Natural killer cell treated with Interleukin-12 subunit alpha and Interleukin-12 subunit beta and Interleukin-15 and Interleukin-18, amount 100 ng/mL, for 72 hours (primary cell): ENCODE measurements at places on chromosomes 6 and 20.

DNA sequence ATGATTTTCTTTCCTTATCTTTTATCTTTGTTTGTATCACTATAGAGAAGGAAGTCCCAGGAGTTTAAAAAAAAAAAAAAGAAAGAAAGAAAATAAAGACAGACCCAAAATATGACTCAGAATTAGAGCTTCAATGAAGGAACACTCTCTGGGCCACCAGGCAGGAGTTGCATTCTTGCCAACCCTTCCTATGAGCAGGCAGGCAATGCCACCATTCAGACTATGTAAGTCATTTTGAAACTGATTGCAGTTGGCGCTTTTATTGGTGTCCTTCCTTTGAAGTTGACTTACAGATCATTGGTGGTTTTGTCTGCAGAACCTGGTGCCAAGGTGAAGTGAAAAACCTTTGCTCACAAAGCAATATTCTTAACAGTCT is 50.3 kb downstream of the MYB start:
- DNase-seq = no peak
- peak overlapping the region; percentile 65 for H3K27ac ChIP-seq
- no peaks in the 10 kb centered on the region for H3K27me3 ChIP-seq
- H3K36me3 ChIP-seq = peaks cover 4% of the 10 kb centered on the region
- peaks cover 16% of the 10 kb centered on the region for H3K4me1 ChIP-seq
- H3K4me3 ChIP-seq = peak overlapping the region; percentile 28

GRCh38 chr6:24584382-24584720 is 61.6 kb downstream of the KIAA0319 start:
- DNase-seq = no peak
- no peak overlapping the region for H3K27ac ChIP-seq
- H3K4me1 ChIP-seq = no peaks in the 10 kb centered on the region
- H3K27me3 ChIP-seq = peaks cover 15% of the 10 kb centered on the region
- H3K4me3 ChIP-seq = no peak overlapping the region

- no peaks in the 10 kb centered on the region for H3K36me3 ChIP-seq
- DNase-seq = no peak
- H3K27me3 ChIP-seq = no peaks in the 10 kb centered on the region
Measured at GRCh38 chr20:3751675-3752385, 15.7 kb downstream of the ADISSP start.

GRCh38 chr6:80328652-80329051 is 222.2 kb downstream of the BCKDHB start:
- H3K4me3 ChIP-seq = no peak overlapping the region
- no peaks in the 10 kb centered on the region for H3K27me3 ChIP-seq

DNA sequence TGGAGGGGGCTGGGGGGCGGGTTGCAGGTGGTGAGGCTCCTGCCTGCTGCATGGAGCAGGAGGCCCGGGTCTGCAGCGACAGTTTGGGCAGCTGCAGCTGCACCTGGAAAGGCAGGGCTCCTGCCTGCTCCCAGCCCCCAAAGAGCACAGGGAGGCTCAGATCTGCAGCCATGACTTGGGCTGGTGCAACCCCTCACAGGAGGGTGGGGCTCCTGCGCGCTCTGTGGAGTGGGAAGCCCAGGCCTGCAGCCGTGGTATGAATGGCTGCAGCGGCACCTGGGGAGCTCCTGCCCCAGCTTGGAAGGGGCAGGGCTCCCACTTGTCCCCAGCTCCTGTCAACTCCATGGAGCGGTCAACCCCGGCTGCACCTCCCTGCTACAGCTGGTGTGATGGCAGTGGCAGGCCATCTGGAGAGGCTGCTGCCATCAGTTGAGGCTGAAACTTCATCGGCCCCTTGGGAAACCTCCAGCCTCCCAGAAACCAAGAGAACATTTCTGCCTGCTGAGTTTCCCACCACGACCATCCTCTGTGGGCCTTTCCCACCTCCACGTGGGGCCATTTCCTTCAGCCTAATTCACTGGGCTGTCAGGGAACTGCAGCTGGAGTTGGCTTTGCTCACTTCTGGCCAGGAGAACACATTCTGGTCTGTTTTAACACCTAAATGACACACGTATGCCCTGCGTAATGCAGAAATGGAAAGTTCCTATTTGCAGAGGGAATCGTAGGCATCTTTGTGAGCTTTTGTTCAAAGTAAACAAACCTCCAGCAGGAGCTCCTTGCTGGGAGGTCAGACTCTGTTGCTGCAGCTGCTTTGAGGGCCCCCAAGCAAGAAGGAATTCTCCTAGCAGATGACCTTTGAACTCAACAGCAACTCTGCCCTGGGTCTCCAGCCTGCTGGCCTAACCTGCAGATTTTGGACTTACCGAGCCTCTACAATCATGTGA is 429.0 kb downstream of the PREX1 start:
- no peak overlapping the region for H3K27ac ChIP-seq
- no peaks in the 10 kb centered on the region for H3K4me1 ChIP-seq
- DNase-seq = no peak
- no peaks in the 10 kb centered on the region for H3K36me3 ChIP-seq
- no peak overlapping the region for H3K4me3 ChIP-seq

GRCh38 chr6:7819431-7820015 is 91.1 kb downstream of the TXNDC5 start:
- H3K4me3 ChIP-seq = no peak overlapping the region
- H3K4me1 ChIP-seq = no peaks in the 10 kb centered on the region
- no peaks in the 10 kb centered on the region for H3K36me3 ChIP-seq
- H3K27me3 ChIP-seq = peaks cover 34% of the 10 kb centered on the region

- H3K4me3 ChIP-seq = no peak overlapping the region
- H3K4me1 ChIP-seq = no peaks in the 10 kb centered on the region
- no peak overlapping the region for H3K27ac ChIP-seq
- no peak for DNase-seq
Measured at GRCh38 chr6:164308339-164308738, 893.8 kb downstream of the QKI start.

DNA sequence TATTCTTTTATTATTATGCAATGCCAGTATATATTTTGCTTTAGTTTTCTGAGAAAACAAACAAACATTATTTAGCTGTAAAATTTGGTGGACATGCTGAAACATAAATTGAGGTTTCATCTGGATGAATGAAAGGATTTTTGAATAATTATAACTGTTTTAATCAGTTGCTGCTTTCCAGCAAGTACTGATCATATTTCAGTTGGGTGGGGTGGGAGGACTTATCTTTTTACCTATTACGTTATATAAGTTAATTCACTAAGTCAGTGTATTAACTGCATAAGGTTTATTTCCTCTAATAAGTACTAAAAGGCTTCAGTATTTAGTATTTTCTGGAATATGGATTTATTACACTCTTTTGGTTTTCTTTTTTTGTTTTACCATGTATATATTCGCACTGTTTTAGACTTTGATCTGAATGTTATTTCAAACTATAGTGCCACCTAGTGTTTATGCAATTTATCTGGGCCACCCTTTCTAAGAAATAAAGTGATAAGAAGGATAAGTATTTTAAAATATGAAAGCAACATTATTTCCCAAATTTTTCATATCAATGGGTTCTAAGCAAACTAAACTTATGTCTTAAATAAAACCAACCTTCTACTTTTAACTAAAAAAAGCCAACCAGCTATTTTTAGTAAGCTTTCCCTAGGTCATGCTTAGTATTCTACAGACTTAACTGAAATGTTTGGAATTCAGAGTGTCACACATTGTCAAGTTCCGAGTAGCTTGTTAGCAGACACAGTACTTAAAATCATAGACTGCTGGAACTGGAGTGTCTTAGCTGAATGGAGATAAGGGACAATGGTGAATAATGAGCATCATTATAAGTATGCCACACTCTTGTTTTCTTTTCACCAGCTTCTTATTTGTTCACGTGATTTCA is 105.4 kb upstream of the MCHR2 start:
- no peaks in the 10 kb centered on the region for H3K36me3 ChIP-seq
- H3K27me3 ChIP-seq = peaks cover 2% of the 10 kb centered on the region
- no peaks in the 10 kb centered on the region for H3K4me1 ChIP-seq
- H3K4me3 ChIP-seq = no peak overlapping the region

- H3K27me3 ChIP-seq = no peaks in the 10 kb centered on the region
- no peaks in the 10 kb centered on the region for H3K36me3 ChIP-seq
Measured at GRCh38 chr6:139448051-139448649, 73.7 kb upstream of the CITED2 start.

GRCh38 chr6:117592983-117593759 is 9.1 kb downstream of the GOPC start:
- DNase-seq = no peak
- H3K4me3 ChIP-seq = no peak overlapping the region
- no peaks in the 10 kb centered on the region for H3K27me3 ChIP-seq
- no peak overlapping the region for H3K27ac ChIP-seq

DNA sequence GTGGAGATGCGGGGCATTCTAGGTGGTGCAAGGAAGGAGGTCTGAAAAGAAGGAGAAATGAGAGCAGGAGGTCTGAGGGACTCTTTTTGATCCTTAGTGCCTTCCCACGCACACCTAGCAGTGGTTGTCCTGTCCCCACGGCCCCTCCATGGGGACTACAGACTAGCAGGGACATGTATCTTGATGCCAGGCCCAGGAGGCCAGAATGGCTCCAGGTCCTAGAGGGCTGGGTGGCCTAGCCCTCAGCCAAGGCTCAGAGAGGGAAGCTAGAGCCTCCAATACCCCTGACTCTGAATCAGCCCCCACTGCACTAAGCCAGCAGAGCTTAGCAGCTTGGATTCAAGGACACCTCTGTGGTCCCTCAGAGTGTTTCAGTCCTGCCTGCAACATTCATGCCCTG is 16.7 kb upstream of the BLCAP start:
- H3K4me1 ChIP-seq = no peaks in the 10 kb centered on the region
- H3K27me3 ChIP-seq = peaks cover 16% of the 10 kb centered on the region
- no peak overlapping the region for H3K4me3 ChIP-seq
- H3K27ac ChIP-seq = no peak overlapping the region
- DNase-seq = no peak
- H3K36me3 ChIP-seq = no peaks in the 10 kb centered on the region

DNA sequence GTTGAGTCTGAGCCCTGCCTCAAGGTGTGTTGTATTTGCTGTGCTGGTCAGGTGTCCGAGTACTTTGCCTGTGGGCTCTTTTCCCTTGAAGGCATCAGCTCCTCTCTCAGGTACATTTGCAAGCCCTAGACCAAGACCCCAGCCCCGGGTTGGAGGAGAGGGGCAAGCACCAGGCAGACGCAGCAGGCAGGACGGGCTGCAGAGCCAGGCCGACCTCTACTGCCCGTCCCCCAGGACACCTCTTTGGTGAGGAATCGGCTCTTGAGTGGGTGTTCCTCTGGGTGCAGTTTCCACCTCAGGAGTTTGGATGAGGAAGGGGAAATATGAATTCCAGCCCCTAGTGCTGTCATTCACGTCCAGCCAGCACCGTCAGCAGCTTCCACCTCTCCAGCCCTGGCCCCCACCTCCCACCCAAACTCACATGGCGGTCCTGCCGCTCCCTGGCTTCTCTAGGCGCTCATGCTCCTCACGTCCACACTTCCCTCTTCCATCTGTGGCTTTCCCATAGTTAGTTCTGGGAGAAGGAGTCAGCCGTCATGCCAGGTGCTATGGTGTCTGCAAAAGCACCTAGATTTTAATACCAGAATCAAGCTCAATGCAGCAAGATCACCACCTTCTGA is 183.9 kb downstream of the DLL1 start:
- DNase-seq = peak; percentile 10
- H3K36me3 ChIP-seq = peaks cover 12% of the 10 kb centered on the region
- H3K27ac ChIP-seq = no peak overlapping the region

- no peaks in the 10 kb centered on the region for H3K36me3 ChIP-seq
- no peak for DNase-seq
- no peaks in the 10 kb centered on the region for H3K27me3 ChIP-seq
Measured at GRCh38 chr6:55674672-55675071, 95.7 kb upstream of the HMGCLL1 start.

- H3K4me3 ChIP-seq = no peak overlapping the region
- DNase-seq = no peak
- peaks cover 27% of the 10 kb centered on the region for H3K27me3 ChIP-seq
Measured at GRCh38 chr6:14053811-14054210, 63.8 kb upstream of the CD83 start.

- no peaks in the 10 kb centered on the region for H3K36me3 ChIP-seq
- no peaks in the 10 kb centered on the region for H3K27me3 ChIP-seq
- no peak for DNase-seq
- no peak overlapping the region for H3K27ac ChIP-seq
- no peak overlapping the region for H3K4me3 ChIP-seq
Measured at GRCh38 chr20:64222851-64223525, 32.6 kb upstream of the PCMTD2 start.

DNA sequence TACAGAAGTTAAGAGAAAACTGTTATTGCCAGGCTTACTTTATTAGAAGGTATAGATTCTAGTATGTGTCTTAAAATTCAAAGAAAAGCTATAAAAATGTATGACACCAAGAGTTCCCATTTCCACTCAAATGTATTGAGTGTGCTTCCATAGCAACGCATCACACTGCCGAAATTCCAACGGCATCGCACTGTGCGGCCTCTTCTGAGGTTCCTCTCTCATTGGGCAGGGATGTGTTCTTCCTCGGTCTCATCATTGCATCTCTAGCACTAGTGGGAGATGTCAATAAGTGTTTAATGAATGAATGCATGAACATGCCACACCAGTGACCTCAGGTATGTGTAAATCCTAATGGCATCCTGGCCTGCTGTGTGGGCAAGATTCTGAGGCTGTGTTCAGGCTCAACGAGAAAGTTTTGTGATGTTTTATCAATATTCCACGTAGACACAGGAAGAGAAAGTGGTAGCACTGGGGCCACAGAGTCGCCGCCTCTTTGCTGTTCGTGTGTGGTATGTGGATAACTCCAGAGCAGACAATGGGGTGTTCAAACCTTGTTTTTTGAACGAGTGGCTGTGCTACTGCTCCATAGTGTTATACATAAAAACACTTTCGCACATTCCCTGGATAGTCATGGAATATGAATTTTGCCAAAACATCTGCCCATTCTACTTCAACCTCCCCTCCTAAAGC is 171.6 kb downstream of the ADGB start:
- H3K27me3 ChIP-seq = no peaks in the 10 kb centered on the region
- H3K27ac ChIP-seq = peak overlapping the region; percentile 62
- peaks cover 9% of the 10 kb centered on the region for H3K4me1 ChIP-seq
- peak overlapping the region; percentile 61 for H3K4me3 ChIP-seq
- no peaks in the 10 kb centered on the region for H3K36me3 ChIP-seq

DNA sequence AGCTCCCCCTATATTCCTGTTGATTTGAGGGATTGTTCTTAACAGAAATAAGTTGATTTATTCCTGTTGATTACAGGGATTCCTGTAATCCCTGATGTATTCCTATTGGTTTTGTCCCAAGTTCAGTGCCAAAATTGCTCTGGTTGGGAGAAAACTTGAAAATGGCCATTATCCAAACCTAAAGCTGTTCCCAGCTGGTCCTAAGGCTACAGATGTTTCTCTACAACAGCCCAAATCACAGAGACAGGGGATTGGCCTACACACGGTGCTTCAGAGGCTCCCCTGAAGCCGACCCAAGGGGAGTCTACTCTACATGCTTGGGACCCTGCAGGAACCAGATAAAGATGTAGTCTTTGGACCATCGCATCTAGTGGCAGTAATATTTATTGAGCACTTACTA is 99.0 kb upstream of the AKAP12 start:
- no peak overlapping the region for H3K27ac ChIP-seq
- H3K4me3 ChIP-seq = no peak overlapping the region
- no peak for DNase-seq
- no peaks in the 10 kb centered on the region for H3K4me1 ChIP-seq
- H3K36me3 ChIP-seq = no peaks in the 10 kb centered on the region
- H3K27me3 ChIP-seq = peaks cover 5% of the 10 kb centered on the region

- no peak overlapping the region for H3K27ac ChIP-seq
- H3K4me3 ChIP-seq = peak overlapping the region; percentile 62
- H3K4me1 ChIP-seq = no peaks in the 10 kb centered on the region
- peaks cover 50% of the 10 kb centered on the region for H3K27me3 ChIP-seq
- no peaks in the 10 kb centered on the region for H3K36me3 ChIP-seq
Measured at GRCh38 chr6:19805129-19805481, 32.1 kb upstream of the ID4 start.

GRCh38 chr6:52027699-52028098 is 59.7 kb downstream of the PKHD1 start:
- DNase-seq = no peak
- no peak overlapping the region for H3K4me3 ChIP-seq
- no peaks in the 10 kb centered on the region for H3K4me1 ChIP-seq
- H3K27me3 ChIP-seq = peaks cover 32% of the 10 kb centered on the region
- H3K36me3 ChIP-seq = peaks cover 2% of the 10 kb centered on the region
- no peak overlapping the region for H3K27ac ChIP-seq
